ENCODE measurements at places on chromosomes 6 and 20. TPM values are rescaled to one million over a fixed set of nuclear protein-coding genes. Genes with fewer than 3 reads are reported as not detected.

DNA sequence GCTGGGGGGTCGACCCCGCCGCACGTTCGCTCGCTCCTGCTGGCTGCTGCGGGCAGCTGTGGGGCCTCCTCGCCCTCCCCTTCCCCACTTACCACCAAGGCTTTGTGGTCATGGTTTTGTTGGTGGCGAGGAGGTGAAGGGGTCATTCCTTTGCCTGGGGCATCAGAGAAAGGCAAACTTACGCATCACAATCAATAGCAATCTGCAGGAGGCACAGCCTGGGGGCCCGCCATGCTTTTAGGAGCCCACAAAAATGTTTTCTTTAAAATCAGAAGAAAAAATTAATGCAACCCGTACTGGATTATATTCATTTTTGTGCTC is 137.0 kb downstream of the IMPG1 start:
- no peak for DNase-seq

Gene TBCC
- total RNA-seq, result 50.0 TPM

DNA sequence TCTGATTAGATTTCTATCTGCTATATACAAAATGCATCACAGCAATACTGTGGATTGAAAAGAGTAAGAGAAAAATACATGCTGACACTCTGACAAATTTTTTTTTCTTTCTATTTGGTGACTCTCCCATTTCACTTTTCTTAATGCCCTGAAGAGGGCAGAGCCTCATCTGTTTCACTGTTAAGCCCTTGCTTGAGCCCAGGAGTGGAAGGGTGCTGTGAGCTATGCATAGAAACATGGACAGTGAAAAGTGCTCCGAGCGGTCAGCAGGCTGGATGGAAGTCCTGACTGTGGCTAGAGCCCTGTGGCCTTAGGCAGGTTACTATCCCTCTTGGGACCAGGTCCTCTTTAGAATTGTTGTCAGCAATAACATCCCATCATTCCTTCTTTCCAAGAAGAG is 17.4 kb upstream of the CSE1L start:
- peak; percentile 38 for DNase-seq

Gene ACOT13
- total RNA-seq, result 15.0 TPM

Gene DACT2
- total RNA-seq, result not detected

Measured in A172 (cell line).